Anterior cingulate cortex (tissue), 58 donors: ENCODE measurements at places on chromosomes 4 and X.

DNA sequence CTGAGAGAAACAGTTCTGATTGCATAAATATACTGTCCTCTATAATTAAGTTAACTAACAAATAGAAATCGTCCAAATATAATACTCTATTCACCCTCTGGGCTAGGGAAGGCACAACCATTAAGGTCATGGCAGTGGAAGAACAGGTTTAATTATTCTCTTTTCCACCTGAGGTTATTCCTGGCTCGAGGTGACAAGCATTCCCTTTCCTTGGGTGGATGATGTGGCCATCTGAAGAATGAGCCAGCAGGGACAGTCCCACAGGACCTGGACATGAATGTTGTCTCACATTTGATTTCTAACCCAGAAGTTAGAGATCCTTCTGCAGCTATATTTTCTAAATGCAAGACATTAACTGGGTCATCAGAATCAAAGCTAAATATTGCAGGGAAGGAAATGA lies 5.5 kb downstream of the IBSP start:
- DNase-seq = no peak

- no peak for DNase-seq
These were observed 4.4 kb downstream of the RBM3 start for GRCh38 chrX:48578661-48579128.

DNA sequence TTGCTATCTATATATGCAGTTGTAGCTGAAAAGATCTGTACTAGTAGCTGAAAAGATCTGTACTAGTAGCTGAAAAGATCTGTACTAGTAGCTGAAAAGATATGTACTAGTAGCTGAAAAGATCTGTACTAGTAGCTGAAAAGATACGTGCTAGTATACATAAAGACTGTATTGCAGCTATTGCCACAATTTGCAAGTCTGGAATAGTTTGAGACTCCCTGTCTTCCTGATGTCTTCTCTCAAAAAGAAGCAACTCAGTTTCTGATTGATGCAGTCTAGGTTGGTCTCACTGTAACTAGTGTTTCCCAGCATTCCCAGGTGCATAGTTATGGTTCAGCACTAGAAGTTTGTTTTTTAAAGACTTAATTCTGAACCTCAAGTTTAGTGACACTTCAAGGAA lies 15.0 kb downstream of the SLAIN2 start:
- DNase-seq = no peak

- DNase-seq = no peak
These were observed 8.2 kb upstream of the CNOT6L start for GRCh38 chr4:77827343-77827742.

DNA sequence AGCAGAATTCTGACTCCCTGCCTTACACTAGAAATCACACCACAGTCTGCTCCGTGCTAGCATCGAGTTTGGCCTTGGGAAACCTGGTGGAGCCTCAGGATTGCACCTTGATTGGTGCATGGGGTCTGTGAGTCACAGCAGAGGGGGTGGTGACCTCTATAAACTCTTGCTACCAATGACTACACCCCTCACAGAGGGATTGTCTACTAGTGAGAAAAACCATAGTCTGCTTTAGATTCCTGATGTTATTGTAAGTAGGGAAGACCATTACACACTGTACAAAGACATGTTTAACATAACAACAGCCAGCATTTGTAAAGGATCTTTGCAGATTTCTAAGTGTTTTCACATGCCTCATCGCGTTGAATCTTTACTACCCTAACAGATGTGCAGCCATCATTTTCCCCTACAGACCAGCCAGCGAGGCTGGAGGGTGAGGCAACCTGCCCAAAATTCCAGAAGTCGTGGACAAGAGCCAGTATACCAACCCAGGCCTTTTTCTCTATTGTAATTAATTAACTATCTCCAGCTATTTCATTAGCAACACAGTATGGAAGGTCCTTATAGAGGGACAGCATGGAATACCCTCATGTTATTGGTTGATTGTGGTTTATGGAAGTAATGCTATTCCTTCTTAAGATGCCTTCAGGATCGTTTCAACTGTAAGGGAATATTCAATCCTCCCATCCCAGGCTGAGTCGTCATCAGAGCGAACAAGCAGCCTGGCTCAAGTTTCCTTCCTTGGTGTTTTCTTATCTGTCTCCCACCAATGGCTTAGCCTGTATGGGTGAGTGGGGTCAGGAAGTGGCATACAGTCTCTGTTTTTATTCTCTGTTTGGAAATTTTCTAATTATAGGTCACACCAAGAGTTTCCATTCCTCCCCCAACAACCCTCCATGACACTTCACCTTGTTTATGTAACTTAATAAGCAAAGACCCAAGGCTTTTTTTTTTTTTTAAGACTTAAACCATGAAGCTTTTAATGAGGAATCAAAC lies 55.9 kb upstream of the KDR start:
- no peak for DNase-seq

- peak; percentile 1 for DNase-seq
These were observed 95.7 kb downstream of the RTL9 start for GRCh38 chrX:110454336-110454735.

GRCh38 chr4:168716406-168717129 lies 219.7 kb downstream of the PALLD start:
- DNase-seq = no peak

- no peak for DNase-seq
These were observed 20.7 kb downstream of the ACE2 start for GRCh38 chrX:15579778-15580747.

GRCh38 chr4:184818216-184818564 lies 7.6 kb downstream of the ACSL1 start:
- DNase-seq = no peak

DNA sequence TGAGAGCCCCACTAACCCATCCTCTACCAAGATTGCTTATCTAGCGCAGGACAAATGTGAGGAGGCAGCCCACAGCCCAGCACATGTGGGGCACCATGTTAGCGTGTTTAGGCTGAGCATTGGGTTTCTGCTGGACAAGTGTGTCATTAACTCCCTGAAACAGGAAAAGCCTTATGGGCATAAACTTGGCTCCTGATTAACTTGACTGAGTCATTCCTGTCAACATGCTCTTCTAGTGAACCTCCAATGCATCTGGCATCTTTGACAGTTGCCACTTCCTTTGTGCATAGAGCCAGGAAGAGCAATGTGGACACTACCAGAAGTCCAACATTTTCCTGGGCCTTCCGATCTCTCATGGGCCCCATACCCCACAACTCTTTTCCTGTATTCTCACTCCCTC lies 2.5 kb downstream of the SPIN2A start:
- DNase-seq = no peak

- no peak for DNase-seq
These were observed 3.0 kb upstream of the SEC31A start for GRCh38 chr4:82893942-82894341.

GRCh38 chr4:78621395-78621794 lies 69.8 kb downstream of the ANXA3 start:
- DNase-seq = no peak

GRCh38 chr4:103123114-103123513 lies 23.5 kb upstream of the BDH2 start:
- DNase-seq = no peak

DNA sequence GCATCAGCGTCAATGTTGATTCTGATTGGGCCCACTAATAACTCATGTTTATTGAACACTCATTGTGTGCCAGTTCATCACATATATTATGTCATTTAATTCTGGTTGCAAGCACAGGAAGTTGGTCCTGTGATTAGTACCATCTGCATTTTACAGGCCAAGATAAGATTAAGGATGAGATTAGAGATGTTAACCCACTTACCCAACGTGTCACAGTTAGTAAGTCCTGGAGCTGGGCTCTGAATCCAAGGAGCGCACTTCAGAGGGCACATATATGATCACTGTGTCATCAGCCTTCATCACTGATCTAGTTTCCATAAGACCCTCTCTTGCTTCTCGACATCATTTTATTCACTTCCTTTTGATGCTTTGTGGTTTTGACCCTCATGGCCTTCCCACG lies 205.3 kb upstream of the ANXA3 start:
- no peak for DNase-seq

DNA sequence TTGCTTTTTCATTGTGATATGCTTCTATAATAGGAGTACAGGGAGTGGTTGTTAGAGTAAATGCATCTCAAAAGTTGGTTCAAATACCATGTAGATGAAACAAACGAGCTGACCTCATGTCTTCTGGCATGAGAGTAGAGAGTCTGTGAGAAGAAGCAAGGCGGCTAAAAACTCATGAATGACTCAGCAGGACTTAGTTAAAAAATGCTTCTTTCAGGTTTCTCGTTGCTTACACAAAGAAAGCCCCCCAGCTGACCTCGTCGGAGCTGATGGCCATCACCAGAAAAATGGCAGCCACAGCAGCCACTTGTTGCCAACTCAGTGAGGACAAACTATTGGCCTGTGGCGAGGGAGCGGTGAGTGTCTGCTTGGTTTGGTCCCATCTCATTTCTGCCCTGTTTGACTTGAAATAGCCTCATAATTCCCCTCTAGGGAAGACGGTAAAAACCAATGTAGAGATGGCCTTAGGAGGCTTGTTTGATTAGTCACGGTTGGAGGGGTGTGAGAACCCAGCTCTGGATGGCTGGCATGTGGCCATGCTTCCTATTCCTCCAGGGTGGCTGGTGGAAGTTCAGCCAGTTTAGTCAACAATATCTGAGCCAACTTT lies 14.5 kb downstream of the AFP start:
- no peak for DNase-seq

GRCh38 chrX:1491851-1492349 lies 39.2 kb upstream of the ASMTL start:
- DNase-seq = no peak

GRCh38 chr4:75004755-75005668 lies 72.1 kb downstream of the PARM1 start:
- no peak for DNase-seq

GRCh38 chrX:19876962-19877361 lies 10.4 kb downstream of the SH3KBP1 start:
- no peak for DNase-seq

- no peak for DNase-seq
These were observed 189.0 kb upstream of the TTC29 start for GRCh38 chr4:147134536-147135210.

- DNase-seq = no peak
These were observed 31.7 kb downstream of the ZNF275 start for GRCh38 chrX:153365670-153366069.

DNA sequence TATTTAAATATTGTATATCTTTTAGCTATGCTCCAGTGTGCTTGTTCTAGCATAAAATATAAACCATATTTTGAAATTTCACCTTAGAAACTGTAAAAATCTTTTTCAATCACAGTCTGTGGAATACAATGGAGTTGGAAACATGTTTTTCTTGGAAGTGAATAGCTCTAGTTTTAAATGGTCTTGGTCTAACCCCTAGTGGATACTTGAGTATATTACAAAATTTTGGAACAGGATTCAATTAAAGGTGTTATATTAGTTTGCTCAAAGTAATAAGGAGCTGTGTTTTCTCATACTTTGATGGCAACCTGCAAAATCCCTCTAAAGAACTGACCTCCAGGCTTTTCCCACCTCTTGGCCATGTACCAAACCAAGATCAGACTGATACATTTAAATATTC lies 48.2 kb downstream of the STK26 start:
- no peak for DNase-seq

GRCh38 chr4:88858752-88859151 lies 161.1 kb upstream of the NAP1L5 start:
- no peak for DNase-seq

GRCh38 chr4:174753021-174753420 lies 76.0 kb downstream of the GLRA3 start:
- DNase-seq = no peak

DNA sequence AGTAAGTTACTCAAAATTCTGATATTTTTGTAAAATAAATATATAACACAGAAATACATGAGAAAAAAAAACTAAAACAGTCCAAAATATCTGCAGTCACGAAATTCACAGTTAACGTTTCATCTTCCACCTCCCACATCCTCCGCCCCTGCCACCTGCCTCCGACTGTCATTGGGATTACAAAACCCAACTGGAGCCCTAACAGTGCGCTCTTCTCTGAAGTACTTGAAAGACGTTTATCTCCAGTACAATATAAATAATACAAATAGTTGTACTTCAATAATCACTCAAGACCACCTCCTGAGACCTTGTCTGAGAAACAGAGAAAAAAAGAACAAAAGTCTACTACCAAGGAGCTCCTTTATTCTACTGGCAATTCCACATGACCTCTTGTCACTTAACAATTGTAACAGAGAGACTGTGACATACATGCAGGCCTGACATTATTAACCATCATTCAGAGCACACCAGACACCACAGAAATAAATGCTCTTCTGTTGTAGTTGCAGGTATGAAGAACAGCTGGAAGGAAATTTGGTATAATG lies 280.6 kb downstream of the PPP3CA start:
- no peak for DNase-seq

DNA sequence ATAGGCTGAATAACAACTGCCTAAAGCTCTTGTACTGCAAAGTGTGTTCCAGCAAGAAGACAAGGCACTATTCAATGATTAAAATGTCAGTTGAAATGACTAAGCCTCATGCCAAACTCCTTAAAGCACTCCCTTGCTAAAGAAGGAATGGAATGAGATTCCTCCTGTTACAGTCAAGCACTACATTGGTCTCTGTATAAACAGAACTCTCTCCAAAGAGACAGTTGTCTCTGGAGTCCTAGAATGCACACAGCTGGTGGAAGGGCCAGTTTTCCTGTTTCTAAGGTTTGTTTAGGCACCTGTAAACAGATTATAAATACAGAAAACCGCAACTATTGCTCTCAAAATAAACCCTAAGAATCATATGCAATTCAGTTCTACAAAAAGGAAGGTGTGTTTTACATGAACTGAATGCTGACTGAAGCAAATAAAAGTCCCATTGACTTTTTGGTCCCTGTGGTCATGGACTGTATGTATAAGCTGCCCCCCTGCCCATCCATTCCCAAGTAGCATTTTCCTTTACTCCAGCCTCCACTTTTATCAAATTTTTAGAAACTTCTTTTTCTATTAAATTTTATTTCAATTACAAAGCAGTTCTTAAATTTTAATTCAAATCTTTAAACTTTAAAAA lies 47.0 kb downstream of the FAT1 start:
- no peak for DNase-seq

GRCh38 chr4:157222771-157223160 lies 2.2 kb downstream of the GRIA2 start:
- DNase-seq = peak; percentile 63

DNA sequence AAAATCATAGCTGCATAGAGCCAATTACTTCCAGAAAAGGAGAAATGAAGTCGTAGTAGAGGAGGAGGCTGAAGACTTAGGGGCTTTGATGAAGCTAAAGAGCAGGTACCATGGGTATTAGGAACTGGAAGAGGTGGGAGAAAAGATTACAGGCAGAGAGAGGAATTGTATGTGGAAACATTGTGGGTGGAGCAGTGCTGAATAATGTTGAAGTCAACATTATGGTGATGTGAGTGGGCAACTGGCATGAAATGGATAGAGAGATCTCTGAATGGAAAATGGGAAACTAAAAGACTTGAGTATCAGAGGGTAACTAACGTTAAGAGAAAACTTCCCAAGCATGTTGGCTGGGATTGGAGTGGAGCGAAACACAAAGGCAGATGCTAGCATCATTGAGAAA lies 92.5 kb downstream of the AREG start:
- DNase-seq = no peak

GRCh38 chr4:8129785-8130184 lies 28.8 kb downstream of the ABLIM2 start:
- no peak for DNase-seq
